Kidney (tissue), 22 donors: ENCODE measurements at places on chromosomes 7 and 10.

DNA sequence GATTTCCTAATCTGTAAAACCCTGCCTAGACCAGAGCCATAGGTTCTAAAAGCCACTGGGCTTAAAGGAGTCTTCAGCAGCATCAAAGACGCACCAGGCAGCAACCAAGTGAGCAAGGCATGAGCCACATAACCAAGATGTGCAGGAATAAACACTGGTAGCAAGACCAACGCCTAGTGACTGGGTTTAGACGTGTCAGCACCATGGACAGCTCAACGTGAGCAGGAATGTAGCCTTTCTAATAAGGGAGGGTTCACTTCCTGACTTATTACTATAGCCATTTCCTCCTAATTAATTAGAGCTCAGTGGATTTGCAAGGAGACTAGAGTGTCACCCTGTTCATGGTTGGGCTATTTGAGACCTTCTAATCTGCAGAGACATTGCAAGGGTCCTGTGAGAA, 223.7 kb downstream of the LHFPL3 start:
- H3K36me3 ChIP-seq: no peaks in the 10 kb centered on the region
- DNase-seq: peak; percentile 67
- H3K27ac ChIP-seq: no peak overlapping the region
- no peaks in the 10 kb centered on the region for H3K4me1 ChIP-seq

GRCh38 chr10:59993931-59994330, 87.6 kb upstream of the CCDC6 start:
- H3K4me1 ChIP-seq: no peaks in the 10 kb centered on the region
- H3K36me3 ChIP-seq: no peaks in the 10 kb centered on the region
- DNase-seq: no peak
- H3K4me3 ChIP-seq: no peak overlapping the region
- H3K27ac ChIP-seq: no peak overlapping the region

- H3K4me3 ChIP-seq: no peak overlapping the region
- no peaks in the 10 kb centered on the region for H3K27me3 ChIP-seq
- H3K4me1 ChIP-seq: no peaks in the 10 kb centered on the region
- no peak overlapping the region for H3K27ac ChIP-seq
These were observed 44.4 kb downstream of the AOC1 start for GRCh38 chr7:150896562-150897209.

- no peak for DNase-seq
- H3K27ac ChIP-seq: no peak overlapping the region
- H3K4me3 ChIP-seq: no peak overlapping the region
These were observed 46.1 kb downstream of the OGDH start for GRCh38 chr7:44652535-44652934.

DNA sequence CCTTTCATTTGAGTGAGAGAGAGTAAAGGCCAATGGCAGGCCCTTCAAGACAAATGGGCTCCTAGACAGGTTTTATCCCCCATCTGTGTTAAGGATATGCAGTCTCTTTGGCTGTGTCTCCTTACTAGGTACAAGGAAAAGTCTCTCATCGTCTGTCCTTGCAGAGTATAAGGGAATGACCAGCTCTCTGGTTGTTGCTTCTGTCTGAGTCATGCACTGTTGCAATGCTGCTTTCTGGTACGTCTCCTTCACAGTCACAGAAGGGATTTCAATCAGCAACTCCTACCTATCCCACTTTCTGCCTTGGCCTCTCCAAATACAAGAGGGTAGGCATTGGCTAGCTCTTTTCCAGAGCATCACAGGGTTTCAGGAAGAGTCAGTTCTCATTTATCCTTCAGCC, 48.1 kb downstream of the CTTNBP2 start:
- H3K4me1 ChIP-seq: no peaks in the 10 kb centered on the region
- H3K27me3 ChIP-seq: no peaks in the 10 kb centered on the region
- H3K36me3 ChIP-seq: no peaks in the 10 kb centered on the region
- no peak overlapping the region for H3K27ac ChIP-seq
- H3K4me3 ChIP-seq: no peak overlapping the region
- DNase-seq: no peak

DNA sequence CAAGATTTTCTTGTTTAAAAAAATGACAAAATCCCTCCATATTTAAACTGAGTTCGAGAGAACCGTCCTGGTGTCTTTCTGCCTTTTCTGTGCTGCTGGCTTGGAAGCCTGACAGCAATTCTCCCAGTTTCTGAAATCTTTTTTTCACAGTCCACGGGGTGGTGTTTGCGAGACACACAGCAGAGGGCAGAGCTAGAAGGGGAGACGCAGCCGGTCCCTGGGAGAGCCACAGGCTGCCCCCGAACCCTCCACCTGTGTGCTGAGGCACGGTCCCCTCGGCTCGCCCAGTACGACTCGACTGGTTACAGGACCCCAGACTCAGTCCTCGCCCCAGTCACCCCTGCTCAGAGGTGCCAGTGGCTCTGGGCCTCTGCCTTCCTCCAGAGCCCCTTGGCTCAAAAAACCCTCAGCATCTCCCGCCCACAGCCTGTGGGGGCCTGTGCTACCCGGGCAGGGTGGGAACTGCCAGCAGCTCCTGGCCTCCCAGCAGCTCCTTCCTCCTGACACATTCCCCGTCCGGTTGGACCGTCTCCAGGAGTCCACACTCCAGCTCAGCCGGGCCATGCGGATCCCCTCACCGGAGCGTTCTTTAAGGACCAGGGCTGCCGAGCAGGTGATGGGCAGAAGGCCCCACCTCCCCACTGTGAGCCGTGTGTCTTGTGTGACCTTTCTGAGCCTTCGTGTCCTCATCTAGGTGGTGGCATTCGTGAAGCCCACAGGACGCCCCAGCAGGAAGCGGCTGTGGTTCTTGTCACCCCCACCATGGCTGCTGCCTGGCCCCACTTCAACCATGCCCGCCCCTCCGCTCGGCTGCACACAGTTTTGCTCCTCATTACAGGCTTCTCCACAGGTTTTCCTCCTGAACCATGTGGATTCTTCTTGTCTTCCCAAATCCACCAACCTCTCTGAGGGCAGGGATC, 52.3 kb upstream of the EN2 start:
- no peaks in the 10 kb centered on the region for H3K4me1 ChIP-seq
- DNase-seq: no peak
- H3K27me3 ChIP-seq: peaks cover 5% of the 10 kb centered on the region
- H3K4me3 ChIP-seq: no peak overlapping the region
- H3K27ac ChIP-seq: no peak overlapping the region

DNA sequence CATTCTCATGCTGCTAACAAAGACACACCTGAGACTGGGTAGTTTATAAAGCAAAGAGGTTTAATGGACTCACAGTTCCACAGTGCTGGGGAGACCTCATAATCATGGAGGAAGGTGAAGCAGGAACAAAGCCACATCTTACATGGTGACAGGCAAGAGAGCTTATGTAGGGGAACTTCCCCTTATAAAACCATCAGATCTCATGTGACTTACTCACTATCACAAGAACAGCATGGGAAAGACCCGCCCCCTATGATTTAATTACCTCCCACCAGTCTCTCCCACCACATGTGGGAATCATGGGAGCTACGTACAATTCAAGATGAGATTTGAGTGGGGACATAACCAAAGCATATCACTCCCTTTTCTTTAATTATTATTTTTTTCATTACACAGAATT, 16.6 kb downstream of the COL28A1 start:
- no peaks in the 10 kb centered on the region for H3K36me3 ChIP-seq
- no peak overlapping the region for H3K4me3 ChIP-seq
- H3K27ac ChIP-seq: no peak overlapping the region

DNA sequence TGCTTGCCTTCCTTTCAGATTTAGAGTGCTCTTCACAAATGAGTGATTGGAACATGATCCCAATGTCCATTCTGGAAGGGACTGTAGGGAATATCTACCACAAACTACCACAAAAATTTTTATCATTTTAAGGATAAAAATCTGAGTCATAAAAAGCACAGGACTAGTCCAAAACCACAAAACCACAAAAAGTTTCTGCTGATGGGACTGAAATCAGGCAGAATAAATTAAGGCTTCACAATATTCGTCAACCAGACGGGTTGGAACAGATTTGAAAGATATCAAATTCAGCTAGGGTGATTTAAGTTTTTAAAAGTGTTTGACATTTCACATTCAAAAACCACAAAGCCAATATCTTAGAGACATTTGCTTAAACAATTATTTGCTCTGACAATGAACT, 100.1 kb upstream of the PTN start:
- H3K36me3 ChIP-seq: no peaks in the 10 kb centered on the region
- DNase-seq: no peak
- H3K27ac ChIP-seq: no peak overlapping the region
- no peaks in the 10 kb centered on the region for H3K4me1 ChIP-seq

- H3K36me3 ChIP-seq: no peaks in the 10 kb centered on the region
- DNase-seq: no peak
- H3K27ac ChIP-seq: no peak overlapping the region
- H3K27me3 ChIP-seq: no peaks in the 10 kb centered on the region
- H3K4me3 ChIP-seq: no peak overlapping the region
These were observed 249.8 kb downstream of the PTEN start for GRCh38 chr10:88113232-88113631.

DNA sequence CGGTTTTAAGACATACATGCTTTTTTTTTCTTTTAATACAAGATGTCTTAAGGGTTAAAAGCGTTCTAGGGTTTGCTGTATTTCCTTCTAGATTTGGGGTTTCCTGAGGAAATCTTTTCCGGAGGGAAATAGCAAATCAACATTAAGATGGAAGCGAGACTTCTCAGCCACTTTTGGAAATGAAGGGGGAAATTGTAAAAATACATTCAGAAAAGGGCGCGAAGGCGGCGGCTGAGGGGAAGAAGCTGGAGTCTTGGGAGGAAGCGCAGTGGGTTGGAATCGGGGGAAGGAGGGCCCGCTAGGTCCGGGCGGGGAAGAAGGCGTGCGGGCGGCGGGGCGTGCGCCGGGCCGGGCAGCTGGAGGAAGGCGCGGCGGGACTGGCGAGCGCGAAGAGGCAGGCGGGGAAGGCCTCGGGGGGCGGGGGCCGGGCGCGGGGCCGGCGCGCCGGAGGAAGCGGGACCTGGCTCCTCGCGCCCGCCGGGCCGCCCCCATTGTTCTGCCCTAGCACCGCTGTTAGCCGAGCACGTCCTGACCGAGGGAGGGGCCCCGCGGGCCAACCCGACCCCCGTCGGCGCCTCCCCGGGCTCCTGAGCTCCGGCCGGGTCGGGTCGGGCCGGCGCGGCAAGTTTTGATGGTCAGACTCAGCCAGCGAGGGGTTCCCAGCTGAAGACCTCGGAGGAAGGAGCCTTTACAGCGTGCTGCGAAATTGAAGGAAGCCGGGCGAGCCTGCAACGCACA, 1.5 kb upstream of the SKIDA1 start:
- H3K27me3 ChIP-seq: no peaks in the 10 kb centered on the region
- no peaks in the 10 kb centered on the region for H3K4me1 ChIP-seq
- H3K36me3 ChIP-seq: no peaks in the 10 kb centered on the region
- H3K4me3 ChIP-seq: peak overlapping the region; percentile 76
